ENCODE measurements at places on chromosomes 6 and 20.

- DNase-seq: no peak
These were observed 34.6 kb upstream of the PTGIS start for GRCh38 chr20:49602345-49603208.

DNA sequence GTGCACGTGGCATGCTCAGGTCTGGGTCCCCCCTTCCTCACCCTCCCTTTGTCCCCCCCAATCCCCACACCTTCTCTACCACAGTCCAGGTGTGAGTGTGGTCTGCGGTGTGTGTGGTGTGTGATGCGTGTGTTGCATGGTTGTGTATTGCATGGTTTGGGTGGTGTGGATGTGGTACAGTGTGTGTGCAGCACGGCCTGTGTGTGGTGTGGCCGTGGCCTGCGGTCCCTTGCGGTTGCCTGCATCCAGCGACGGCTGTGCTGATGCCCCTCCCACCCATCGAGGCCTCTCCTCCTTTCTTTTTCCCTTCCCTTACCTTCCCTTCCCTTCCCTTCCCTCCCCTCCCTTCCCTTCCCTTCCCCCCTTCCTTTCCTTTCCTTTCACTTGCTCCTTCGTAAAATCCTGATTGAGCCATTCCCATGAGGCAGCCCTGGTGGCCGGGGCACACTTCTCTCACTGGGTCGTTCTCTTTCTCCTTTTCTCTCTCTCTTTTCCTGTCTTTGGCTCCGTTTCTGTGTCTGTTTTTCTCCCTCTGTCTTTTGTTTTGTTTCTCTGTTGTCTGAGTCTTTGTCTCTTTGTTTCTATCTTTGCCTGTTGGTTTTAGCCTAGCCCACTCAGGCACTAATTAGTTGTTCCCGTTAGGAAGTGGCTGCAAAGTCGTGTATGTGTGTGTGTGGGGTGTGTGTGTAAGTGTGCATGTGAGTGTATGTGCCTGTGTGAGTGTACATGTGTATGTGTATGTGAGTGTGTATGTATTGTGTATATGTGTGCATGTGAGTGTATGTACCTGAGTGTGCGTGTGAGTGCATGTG, 65.7 kb downstream of the SRC start:
- DNase-seq: peak; percentile 28

DNA sequence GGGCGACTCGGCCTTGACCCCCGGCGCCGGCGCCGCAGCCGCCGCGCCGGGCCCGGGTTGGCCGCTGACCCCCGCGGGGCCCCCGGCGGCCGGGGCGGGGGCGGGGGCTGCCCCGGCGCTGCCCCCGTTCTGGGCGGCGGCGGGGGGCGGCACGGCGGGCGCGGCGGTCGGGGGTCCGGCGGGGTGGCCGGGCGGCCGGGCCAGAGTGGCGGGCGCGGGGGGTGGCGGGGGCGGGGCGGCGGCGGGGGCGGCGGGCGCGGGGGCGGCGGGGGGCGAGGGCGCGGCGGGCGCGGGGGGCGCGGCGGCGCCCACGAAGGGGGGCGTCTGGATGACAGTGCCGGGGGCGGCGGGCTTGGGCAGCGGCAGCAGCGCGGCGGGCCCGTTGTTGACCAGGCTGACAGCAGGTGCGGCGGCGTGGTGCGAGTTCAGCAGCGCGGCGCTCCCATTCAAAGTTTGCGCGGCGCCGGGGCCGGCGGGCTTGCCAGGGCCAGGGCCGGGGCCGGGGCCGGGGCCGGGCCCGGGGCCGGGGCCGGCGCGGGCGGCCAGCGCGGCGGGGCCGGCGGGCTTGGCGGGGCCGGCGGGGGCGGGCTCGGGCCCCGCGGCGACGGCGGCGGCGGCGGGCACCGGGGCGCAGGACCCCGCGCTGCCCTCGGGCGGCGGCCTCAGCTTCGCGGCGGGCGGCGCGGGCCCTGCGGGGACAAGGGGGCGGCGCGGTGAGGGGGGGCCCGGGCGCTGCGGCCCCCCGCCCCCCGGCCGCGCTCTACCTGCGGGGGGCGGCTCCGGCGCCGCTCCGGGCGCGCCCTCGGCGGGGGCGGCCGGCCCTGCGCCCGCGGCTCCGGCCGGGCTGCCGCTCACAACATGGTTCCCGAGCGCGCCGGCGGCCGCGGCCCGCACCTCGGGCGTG, 659 bp downstream of the TAF4 start:
- no peak for DNase-seq

- no peak for DNase-seq
These were observed 6.9 kb upstream of the SYNDIG1 start for GRCh38 chr20:24462460-24463010.

DNA sequence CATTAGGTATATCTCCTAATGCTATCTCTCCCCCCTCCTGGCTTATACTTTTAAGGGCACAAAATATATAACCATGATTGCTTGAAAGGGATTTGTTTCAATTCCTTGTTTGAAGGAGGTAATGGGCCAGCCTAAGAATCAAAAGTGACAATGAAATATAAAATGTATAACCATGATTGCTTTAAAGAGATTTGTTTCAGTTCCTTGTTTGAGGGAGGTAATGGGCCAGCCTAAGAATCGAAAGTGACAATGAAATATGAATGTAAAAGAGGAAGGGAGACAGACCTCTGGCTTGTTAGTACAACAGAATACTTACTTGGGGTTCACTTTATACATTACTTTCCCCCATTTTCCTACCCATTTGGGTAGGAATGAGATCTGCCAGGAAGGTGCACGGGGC, 55.5 kb downstream of the FOXC1 start:
- DNase-seq: no peak

- no peak for DNase-seq
These were observed 4.6 kb upstream of the CGA start for GRCh38 chr6:87099472-87099871.

- DNase-seq: no peak
These were observed 72.6 kb downstream of the INSM1 start for GRCh38 chr20:20440481-20440880.

Data from left ventricle myocardium superior (tissue), 1 donor.